ENCODE measurements at places on chromosomes 3 and 15. TPM values are rescaled to one million over a fixed set of nuclear protein-coding genes. Genes with fewer than 3 reads are reported as not detected.

ZNF860 gene
- total RNA-seq: 0.34 TPM

ARGFX gene
- total RNA-seq: not detected

THRB gene
- total RNA-seq: 0.15 TPM

CCDC66 gene
- 8.8 TPM for total RNA-seq

SLC2A2 gene
- total RNA-seq: not detected

CAMP gene
- total RNA-seq: not detected

CD96 gene
- total RNA-seq: not detected

DNA sequence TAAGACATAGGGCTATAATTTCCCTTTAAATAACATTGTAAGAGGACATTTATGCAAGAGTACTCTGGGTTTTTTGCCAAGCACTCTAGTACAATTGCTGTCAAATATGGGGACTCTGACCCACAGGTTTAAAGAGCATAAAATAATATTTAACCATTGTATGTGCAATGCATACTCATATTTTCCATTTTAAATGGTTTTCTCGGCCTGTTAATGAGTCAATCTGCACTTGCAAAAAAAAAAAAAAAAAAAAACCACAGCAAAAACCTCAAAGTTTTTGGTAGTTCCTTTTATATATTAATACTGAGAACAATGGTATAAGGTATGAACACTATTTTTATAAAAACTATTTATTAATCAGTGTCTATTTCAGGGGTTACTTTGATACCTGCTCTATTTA, 304.0 kb upstream of the CBLB start:
- no peak for DNase-seq

DNA sequence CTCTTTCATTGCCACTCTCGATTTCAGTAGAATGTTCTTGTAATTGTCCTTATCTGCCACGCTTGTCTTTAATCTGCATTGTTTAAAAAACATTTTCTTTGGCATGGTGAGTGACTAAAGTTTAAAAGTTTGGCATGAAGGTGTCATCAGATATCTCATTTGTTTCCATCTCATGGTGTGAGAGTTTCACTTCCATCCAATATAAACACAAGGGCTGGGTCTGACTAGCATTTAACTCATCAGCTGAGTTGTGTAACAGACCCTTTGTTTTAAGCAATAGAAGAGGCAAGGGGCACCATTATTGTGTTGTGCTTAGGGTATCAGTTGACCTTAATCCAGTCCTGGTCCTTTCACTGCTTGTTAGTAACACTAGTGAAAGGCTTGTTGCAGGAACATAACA, 49.9 kb upstream of the IL12A start:
- no peak for DNase-seq

DNA sequence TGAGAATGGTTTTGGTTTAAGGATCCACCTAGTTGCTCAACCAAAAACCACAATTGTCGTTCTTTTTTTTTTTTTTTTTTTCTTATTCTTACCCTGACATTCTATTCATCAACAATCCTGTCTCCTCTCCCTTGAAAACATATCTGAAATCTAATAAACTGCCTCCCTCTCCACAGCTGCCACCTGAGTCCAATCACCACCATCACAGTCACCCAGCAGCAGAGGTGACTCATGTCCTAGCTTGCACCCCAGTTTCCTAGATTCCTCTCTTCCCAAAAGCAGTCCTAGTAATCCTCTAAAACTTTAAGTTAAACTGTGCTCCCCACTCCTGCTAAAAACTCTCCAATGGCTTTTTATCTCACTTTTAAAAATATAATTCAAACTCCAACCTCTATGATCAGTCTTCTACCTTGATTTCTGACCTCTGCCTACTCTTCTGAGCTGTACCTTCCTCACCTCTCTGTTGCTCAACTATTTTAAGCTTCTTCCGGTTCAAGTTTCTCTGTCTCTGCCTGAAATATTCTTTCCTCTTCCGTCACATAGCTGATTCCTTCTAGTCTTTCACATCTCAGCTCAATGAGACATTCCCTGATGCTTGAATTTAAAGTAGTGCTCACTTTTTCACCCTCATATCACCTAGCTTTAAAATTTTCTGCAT, 33.7 kb upstream of the RBMS3 start:
- no peak for DNase-seq

GRCh38 chr15:49847423-49848281, 226.8 kb downstream of the DTWD1 start:
- no peak for DNase-seq

GRCh38 chr3:128100161-128100560, 23.5 kb downstream of the RUVBL1 start:
- DNase-seq: no peak

GRCh38 chr3:124766113-124767095, 36.2 kb downstream of the UMPS start:
- DNase-seq: no peak

DNA sequence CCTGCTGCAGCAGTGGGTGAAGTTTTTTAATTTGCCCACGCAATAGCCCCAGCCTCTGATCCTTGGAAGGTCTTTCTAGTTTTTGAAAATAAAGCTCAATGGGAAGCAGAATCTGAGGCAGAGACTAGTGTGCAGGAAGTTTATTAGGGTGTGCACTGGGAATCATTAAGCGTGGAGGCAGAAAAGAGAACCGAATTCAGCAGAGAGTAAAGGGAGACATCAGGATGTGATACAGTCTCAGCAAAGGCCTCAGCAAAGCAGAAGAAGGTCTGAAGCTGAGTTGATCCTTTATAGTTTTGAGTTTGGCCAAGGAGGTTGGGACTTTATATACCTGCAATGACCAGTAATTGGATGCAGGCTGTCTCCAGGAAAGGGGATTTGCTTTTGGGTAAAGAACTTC, 4.9 kb upstream of the BTLA start:
- DNase-seq: no peak

GRCh38 chr3:141738891-141739363, 829 bp downstream of the RNF7 start:
- DNase-seq: peak; percentile 49

GRCh38 chr15:32677238-32677750, 35.8 kb downstream of the SCG5 start:
- DNase-seq: peak; percentile 28

- DNase-seq: no peak
Observed at GRCh38 chr3:66354001-66354400, 133.2 kb downstream of the SLC25A26 start.

DNA sequence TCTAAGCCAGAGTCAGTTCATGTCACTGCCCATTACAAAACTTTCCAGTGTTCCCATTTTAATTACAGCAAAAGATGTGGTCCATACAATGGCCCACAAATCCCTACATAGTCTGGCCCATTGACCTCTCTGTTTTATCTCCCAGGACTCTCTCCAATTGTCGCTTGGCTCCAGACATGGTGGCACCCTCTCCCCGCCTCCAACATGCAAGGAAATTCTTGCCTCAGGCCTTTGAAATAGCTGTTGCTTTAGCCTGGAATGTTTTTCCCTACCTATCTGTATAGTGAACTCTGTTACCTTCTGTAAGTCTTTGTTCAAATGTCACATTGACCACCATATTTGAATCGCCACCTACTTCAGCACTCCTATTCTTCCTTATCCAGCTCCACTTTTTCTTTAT, 377.3 kb upstream of the MCTP2 start:
- no peak for DNase-seq

- DNase-seq: peak; percentile 45
Observed at GRCh38 chr3:134874737-134875413, 79.8 kb downstream of the EPHB1 start.

- no peak for DNase-seq
Observed at GRCh38 chr3:155944081-155944480, 73.6 kb downstream of the GMPS start.

DNA sequence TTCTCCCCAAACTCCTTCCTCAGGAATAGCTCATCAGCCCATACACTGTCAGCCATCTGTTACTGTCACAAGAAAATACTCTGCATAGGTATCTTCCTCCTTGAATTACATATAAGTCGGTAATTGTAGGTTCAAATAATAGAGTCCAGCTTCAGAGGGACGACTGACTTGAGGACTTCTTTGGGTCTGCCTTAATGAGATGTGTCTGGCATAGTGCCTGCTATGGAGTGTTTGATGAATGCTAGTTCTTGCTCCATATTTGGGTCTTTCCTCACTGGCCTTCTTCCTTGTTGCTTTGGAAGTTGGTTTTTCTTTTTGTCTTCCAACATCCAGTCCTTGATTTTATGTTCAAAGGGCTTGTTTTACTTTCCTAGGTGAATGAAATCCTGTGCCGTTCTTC, 66.4 kb upstream of the ACKR4 start:
- DNase-seq: no peak

Data from Daoy (cell line).